ENCODE measurements at places on chromosomes 4 and X.
A peak's percentile ranks its signal among the peaks of the same experiment; 100 is the strongest.

- DNase-seq, result no peak
These were observed 15.6 kb downstream of the TRIML1 start for GRCh38 chr4:188154668-188155405.

GRCh38 chrX:14598330-14598729 lies 69.0 kb downstream of the GLRA2 start:
- no peak for DNase-seq

DNA sequence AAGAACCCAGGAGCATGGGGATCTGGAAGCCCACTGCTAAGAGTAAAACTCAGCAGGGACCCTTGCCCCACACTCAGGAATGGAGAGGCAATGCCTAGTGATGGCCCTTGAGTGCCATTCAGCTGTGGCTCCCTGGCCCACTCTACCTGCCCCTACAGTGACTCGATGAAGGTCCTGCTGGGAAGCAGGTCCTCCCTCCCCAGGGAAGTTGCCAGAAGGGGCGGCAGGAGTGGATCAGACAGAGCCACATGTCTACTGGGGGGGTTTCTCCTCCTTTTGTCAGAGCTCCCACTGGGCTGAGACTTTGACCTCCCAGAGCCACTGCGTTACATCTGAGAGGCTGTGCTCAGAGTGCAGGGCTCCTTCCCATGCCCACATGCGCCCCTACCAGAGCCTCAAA lies 1.2 kb downstream of the SLC10A3 start:
- no peak for DNase-seq

- no peak for DNase-seq
These were observed 52.9 kb upstream of the LIMCH1 start for GRCh38 chr4:41485041-41485440.

GRCh38 chr4:11053601-11054220 lies 369.1 kb upstream of the CLNK start:
- DNase-seq, result no peak

DNA sequence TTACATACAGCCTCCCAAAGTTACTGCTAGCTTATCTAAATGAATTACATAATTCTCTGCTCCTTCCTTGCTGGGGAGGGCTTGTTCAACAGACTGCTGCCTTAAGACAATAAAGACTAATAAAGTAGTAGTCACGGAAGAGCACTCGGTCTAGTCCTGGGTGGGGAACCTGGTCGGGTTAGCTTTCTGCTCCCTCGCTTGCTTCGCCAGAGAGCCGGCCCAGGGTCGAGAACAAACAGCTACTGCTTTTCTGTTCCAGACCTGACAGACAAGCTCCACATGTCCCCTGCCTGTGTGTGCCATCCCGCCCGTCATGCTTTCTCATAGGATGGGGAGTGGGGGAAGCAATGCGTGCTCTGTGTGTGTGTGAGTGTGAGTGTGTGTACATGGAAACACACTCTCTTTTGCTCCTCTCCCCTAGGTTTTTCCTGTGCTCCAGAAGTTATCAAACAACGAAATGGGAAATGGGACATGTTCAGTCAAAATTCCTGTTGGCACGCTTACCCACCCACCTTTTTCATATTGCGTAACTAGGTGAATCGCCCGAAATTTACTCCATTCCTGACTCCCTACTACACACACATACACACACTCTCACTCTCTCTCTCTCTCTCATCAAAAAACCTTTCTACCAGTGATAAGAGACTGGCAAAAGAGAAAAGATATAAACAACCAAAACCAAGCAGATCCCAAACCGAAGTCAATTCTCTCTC lies 1.3 kb downstream of the NPY1R start:
- no peak for DNase-seq

DNA sequence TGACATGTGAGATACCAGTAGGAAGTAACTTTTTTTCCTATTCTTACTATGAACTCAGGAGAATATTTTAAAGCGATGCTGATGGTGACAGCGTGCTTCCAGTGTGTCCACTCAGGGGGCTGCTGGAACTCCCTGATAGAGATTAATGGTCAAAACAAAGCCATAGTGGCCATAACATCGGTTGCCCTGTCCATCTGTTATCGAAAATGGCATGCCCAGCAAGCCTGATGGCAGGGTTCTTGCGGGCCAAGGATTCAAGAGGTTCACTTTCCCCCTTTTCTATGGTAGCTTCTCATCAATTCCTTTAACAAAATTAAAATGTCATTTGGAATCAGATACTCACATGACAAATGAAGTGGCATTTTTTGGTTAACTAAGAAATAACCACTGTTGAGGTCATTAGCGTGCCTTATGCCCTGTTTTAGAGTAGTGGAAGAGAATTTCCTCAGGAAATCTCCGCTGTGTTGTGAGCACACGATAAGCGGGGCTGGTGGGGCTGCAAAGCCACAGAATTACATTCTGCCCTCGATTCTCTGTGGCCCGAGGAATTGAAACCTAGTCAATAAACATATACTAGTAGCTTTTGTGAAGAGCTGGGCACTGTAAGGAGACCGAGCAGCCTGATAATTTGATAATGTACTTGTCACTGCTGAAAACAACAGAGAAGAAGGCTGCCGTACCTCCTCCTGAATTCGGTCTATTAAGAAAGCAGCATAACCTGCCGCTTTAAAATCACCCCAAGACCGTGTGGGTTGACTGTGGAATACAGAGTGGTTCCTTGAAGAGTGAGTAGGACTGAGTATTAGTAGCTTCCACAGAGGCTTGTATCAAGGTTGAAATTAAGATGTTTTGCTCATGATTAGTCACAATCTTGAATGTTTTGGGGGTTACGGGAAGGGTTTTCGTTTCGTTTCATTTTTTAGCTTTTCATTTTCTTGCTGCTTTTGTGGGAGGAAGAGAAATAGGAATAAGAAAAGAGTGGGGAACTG lies 46.7 kb downstream of the PTCHD1 start:
- no peak for DNase-seq

DNA sequence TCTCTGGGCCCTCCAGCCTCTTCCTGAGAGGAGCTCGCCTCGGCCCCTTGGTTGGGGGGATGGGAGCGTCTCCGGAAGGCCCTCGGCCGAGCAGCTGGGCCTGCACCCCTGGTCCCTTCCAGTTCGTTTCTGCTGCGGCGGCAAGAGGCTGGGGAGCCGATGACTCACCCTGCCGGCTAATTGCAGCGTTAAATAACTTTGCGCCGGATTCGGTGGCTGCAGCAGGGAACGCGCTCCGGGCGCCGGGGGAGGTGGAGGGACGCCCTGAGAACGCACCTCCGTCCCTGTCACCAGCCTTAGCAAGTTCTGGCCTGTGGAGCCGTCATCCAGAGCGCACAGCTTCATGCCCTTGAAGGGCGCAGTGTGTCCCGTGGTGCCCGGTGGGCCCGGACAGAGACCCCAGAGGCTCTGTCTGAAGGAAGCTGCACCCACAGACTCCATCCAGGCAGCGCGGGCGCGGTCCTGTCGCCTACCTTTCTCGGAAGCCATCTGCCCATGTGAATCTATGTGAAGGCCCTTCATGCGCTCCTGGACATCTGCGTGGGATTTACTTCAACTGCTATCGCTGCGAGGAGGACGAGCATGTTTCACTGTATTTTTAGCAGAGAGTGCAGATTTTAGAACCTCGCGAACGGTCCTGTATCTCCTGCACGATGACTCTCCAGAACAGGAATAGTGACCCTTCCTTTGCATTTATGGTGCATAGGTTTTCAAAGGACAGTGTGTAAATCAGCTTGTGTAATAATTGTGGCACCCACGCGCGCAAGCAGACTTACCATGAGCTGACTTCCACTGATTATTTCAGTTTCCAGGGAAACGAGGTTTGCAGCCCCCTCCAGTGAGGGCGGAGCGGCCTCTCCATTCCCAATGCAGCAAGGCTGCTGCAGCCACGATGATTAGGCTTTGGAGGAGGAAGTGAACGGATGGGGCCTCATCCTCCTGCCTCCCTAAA lies 1.7 kb upstream of the TMEM271 start:
- DNase-seq, result peak; percentile 34

GRCh38 chrX:123835661-123836371 lies 24.0 kb upstream of the XIAP start:
- peak; percentile 77 for DNase-seq

- peak; percentile 67 for DNase-seq
These were observed 29.5 kb upstream of the MAP3K15 start for GRCh38 chrX:19544693-19545305.

DNA sequence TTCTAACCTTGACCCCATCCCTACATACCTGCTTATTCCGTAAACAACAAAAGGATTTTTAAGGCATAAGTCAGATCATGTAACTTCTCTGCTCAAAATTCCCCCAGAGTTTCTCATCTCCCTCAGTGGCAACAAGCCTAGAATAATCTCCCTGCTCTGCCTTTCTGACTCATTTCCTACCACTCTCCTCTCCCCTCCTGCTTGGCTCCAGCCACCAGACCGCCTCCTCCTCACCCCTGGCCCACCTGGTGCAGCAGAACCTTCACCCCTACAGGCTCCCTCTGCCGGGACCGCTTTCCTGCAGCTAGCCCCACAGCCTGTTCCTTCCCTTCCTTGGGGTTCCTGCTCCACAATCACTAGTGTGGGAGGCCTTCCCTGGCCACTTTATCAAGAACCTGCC lies 32.1 kb downstream of the TSPAN5 start:
- peak; percentile 20 for DNase-seq

DNA sequence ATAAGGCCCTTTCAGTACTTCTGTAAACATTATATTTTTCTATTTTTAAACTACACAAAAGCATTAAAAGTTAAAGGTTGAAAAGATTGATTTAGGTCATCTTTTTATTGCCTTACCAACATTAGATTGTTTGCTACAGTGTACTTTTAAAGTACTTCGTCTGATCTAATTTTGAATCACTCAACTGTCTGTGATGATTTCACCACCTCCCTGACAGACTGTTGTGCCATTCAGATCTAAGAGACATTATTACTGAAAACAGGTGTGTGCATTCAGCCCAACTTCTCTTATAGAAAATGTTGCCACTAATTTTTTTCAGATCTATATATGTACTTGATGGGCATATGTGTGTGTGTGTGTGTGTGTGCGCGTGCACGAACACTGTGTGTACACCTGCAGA lies 39.3 kb downstream of the GASK1B start:
- no peak for DNase-seq

DNA sequence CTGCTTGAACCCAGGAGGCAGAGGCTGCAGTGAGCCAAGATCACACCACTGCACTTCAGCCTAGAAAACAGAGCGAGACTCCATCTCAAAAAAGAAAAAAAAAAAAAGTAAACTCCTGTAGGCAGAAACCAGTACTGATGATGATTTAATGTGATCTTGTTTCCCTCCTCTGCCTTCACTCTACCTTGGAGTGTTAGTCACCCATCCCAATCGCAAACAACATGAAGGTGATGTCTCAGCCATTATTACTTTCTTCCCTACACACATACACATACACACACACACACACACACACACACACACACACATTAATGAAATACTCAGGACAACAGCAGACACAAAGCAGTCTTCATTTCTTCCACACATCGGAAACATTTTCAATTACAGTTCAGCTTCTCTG lies 15.6 kb downstream of the XKRX start:
- no peak for DNase-seq

DNA sequence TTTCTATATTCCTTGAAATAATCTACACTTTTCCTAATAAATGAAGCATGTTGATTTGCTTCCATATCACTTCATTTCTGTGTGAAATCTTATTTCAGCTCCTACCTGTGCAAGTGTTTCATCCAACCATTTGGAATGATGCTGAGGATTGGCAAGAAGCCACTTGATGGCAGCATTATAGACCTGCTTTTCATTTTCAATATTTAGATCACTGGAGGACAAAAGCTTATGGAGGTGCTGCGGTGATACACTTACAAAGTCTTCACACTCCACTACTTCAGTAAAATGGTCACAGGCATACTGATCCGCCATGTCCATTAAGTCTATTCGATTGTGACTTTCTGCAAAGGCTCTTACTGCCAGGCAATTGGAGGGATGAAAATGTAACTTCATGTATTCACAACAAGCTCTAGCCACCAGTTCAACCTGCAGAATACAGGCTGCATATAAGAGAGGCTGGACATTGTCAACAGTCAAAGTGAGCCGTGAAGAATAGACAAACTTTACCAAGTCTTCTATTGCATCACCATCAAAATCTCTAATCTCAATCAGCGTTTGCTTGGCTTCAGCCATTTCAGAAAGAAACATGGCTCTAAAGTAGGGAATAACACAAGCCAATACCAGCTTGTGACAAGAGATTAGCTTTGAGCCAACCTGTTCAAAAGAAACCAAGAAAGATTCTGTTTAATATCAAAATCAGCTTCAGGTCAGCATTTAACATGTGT lies 35.1 kb downstream of the KLHL8 start:
- no peak for DNase-seq

- DNase-seq, result peak; percentile 38
These were observed 3.6 kb upstream of the LEF1 start for GRCh38 chr4:108172231-108172752.

- peak; percentile 57 for DNase-seq
These were observed 36.6 kb downstream of the CCNG2 start for GRCh38 chr4:77193511-77194102.

GRCh38 chr4:99300934-99301333 lies 10.1 kb upstream of the ADH1A start:
- no peak for DNase-seq

GRCh38 chrX:29617725-29618124 lies 597.6 kb upstream of the MAGEB2 start:
- DNase-seq, result no peak

DNA sequence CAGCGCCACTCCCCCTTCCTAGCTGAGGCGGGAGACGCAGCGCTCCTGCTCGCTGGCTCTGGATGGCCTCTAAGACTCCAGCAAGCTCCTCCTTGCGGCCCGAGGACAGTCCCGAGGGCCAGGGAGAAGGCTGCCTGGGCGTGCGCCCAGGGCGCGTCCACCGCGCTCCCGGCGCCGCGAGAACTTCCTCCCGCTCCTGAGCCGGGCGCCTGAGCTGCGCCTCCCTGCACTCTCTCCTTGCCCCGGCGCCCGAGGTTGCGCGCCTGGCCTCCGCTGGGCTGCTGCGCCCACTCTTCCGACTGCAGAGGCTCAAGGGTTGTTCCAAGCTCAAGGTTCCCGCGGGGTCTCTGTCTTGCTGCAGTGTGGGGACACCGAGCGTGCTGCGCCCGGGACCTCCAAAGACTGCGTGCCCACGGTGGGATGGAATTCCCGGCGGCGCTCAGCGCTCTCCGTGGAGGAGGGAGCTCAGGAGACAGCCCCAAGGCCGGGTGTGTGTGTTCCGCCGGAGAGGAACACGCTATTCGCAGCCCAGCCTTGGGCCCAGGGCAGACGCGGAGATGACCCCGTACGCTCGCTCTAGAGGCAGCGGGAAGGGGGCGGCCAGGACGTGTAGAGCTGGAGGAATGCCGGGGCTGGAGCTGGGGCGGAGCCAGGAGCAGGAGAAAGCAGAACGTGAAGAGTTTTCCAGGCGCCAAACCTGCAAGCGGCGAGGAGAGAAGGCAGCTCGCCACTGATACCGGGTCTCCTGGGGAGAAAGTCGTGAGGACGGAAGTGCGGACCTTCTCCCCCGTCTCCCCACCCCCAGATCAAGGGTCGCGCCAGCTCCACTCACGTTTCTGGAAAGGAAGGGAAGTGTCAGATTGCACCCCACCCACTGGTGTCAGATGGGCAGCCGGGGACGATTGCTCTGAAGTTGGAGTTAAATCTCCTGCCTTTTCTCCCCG lies at the start of gene ARHGAP6:
Gene ARHGAP6, minus strand, starts transcription at position 753 of the 944 bp plus-strand sequence. CDS start 1,092 bp downstream, outside the sequence.
- no peak for DNase-seq

GRCh38 chrX:155535866-155536265 lies 76.9 kb downstream of the TMLHE start:
- no peak for DNase-seq

- no peak for DNase-seq
These were observed 236.9 kb downstream of the CHIC1 start for GRCh38 chrX:73799888-73800287.

- no peak for DNase-seq
These were observed 1047.3 kb downstream of the PCDH18 start for GRCh38 chr4:136484996-136485395.

- DNase-seq, result peak; percentile 71
These were observed 30.4 kb downstream of the ELF4 start for GRCh38 chrX:130079824-130080406.

Data from activated CD4-positive, alpha-beta T cell treated with anti-CD3 and anti-CD28 coated beads, Interleukin-10, Interleukin-2, amounts not matched to agents 100 ng/mL and 50 ng/mL, durations not matched to agents 16 hours and 8 hours (primary cell).